ENCODE measurements at places on chromosomes 3 and 15.

DNA sequence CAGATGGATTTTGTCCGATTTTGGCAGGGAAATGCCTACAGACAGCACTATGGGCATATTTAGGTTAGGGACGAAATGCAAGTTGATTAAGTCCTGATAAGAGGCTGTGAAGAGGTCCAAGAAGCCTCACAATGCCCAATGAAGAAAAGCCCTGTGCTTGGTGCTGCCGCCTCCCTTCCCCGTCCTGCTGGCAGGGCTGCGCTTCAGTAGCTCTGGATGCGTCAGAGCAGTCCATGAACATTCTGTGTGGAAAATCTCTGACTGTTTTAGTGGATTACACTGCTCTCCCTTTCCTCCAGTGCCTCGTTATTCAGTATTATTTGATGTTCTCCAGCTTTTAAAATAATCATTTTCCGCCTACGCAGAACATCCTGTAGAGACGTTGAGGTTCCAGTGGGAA lies 39.6 kb downstream of the MLH1 start:
- no peak for DNase-seq

DNA sequence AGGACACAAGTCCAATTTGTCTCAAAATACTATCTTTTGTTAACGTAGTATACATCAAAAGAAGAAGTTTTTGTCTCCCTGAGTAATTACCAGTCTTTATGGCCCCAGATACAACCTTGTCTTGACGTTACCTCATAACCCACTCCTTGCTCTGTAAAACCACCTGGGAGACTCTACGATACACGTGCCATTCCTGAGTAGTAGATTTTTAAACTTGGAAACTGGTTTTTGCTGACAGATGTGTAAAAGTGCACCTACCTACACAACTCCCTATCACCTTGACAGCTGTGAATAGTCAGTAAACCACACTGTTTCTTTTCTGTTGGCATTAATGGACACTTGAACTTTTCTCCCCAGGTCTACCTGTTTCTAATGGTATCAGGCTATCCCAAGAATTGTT lies 51.7 kb upstream of the RARB start:
- no peak for DNase-seq

DNA sequence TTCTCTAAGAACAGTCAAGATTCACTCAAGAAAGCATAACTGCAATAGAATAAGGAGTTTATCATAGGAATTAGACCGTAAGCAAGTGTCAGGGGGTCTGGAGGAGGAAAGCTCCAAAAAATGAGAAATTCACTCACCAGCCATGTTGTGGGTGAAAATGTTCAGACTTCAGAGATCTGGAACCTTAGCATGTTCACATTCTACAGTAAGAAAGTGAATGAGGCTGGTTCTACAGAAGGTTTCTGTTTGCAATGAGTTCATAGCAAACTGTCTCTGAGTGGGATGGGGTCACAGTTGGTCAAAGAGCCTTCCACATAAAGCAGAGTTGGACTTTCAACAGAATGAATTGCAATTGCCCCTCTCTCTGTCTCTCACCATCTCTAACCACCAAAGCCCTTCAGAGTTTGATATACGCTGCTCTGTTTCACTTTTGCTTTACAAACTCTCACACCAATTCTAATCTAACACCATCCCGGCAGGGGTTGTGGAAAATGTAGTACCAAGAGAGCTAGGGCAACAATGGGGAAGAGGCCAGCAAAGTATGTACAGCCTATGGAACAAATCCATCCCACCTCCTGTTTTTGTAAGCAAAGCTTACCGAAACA lies 581.8 kb upstream of the UBE2E2 start:
- DNase-seq, result no peak

DNA sequence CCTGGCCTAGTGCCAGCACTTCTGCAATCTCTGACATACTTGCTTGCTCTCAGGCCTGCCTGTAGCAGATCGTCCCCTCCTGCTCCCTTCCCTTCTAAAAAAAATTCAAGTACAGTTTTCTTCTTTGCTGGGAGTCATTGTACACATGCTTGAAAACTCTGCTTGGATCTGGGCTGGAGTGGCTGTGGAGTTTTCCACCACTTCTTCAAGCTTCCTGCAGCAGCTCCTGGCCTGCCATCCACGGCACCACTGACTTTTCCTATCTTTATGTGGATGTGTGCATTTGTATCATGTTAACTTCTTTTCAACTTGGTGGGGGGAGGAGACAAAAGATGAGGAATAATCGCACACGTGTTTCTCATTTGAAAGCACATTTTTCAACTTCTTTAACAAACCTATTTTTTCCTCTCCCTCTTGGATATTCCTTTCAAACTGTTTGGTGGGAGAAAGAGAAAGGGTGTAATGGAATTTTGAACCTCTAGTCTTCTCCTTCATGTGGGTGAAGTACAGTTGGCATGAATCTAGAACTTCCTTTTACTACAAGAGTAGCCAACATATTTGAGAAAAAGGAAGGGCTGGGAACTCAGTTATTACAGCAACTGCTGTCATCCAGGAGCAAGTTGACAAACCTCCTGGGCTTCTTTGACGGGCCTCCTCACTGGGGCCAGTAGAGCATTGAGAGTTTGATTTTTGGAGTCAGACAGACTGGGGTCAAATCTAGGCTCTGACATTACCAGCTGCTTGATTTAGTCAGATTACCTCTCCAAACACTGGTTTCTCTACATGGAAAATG lies 61.2 kb upstream of the LRTM1 start:
- DNase-seq, result no peak

DNA sequence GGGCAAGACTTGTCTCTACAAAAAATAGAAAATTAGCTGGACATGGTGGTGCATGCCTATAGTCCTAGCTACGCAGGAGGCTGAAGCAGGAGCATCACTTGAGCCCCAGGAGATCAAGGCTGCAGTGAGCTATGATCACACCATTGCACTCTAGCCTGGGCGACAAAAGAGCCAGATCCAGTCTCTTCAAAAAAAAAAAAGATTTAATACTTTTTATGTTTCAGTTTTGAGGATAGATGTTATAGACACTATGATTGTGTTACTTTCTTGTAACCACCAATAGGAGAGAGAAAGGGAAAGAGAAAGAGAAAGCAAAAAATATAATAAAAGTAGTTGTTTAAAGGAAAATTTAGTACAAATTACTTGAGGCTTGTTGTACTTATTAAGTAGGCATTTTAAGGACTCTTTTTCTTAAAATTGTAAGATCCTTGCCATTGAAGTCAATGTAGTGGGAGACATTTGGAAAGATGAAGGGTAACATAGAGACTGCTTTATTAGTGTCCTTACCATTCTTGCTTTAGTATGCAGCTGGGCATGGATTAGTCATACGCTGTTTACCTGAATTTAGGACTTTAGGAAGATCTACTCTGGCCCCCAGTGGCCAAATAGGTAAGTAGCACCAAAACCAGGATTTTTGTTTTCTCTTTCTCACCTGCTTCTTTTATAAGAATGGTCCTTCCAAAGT lies 35.1 kb upstream of the ZDHHC23 start:
- no peak for DNase-seq

DNA sequence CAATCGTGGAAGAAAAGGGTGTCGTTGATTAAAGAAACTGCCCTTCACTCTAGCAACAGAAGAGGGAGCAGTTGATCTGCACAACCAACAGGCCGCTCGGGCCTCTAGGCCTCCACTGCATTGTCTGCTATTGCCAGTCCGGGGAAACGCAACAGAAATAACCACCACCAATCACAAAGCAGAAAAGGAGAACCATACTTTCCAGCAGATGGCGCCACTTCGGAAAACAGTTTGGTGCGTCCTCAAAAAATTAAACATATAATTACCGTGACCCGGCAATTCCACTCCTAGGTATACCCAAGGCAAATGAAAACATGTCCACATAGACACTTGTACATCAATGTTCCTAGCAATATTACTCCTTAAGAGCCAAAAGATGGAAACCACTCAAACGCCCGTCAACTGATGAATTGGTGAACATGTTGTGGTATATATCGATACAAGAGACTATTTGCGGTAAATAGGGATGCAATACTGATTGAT lies 154.1 kb downstream of the TJP1 start:
- no peak for DNase-seq

- no peak for DNase-seq
These were observed 12.3 kb upstream of the SPATA12 start for GRCh38 chr3:57048052-57048671.

- no peak for DNase-seq
These were observed 17.4 kb upstream of the ASB14 start for GRCh38 chr3:57309769-57310360.

DNA sequence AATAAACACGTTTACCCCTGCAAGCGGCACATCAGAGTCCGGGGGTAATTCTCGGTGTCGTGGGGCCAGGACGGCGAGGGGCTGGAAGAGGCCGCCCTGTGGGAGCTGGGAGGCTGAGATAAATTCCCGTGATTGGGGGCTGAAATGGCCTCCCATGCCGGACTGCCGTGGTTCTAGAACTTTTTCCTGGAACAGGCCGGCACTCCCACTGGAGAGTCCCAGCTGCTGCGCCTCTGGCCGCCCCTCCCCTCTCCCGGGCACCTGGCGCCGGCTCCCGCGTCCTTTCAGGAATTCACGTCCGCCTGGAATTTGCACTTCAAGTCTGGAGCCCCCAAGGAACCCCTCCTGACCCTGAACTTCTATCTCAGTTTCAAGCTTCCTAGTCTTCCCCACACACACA lies 10.8 kb upstream of the LRRC2 start:
- no peak for DNase-seq

GRCh38 chr3:156676768-156677479 lies 2.5 kb downstream of the TIPARP start:
- DNase-seq, result peak; percentile 33

DNA sequence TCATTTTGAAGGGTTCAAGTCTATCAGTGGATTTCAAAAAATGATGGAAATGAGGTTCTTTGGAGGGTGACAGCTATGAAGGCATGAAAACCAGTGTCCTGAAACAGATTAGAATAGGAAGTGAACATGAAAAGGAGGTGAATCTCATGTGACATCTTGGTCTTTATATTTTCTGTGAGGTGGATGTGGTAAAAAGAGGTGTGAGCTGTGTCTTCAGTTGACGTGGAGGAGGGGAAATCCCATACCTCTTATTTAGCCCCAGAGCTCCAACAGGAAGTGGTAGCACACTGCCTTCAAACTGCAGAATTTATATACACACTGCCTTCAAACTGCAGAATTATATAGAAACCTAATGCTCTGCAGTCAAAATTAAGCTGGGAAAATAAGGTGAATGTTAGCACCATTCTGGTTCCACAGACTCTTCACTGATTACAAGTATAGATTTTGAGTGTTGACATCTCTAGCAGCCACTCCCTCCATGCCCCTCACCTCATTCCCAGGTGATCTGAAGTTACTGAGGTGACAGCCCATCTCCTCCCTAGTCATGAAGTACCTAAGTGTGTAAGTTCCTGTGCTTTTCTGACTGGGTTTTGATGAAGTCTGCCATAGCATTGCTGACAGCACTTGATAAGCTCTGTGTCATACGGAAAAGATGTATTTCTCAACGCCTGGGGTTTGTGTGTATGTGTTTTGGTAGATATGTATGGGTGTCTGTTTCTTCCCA lies 2.7 kb downstream of the RAB8B start:
- no peak for DNase-seq

- DNase-seq, result no peak
These were observed 162.3 kb downstream of the PGPEP1L start for GRCh38 chr15:98845138-98845884.

DNA sequence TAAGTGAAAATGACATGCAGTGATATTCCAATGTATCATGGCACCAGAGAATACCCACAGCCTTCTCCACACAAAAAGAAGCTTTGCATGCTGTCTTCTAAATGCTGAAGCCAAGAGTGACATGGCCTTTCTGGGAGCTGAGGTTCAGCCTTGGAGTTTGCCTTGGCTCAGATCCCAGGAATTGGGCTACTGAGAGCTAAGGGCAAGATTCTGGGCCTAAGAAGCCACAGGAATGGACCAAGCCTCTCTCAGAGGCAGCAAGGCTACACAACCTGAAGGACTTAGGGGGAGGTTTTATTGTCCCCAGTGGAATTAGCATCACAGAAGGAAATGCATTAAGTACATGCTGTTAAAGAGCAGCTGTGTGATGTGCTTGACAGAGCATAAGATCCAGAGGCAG lies 1078.5 kb downstream of the TUSC7 start:
- no peak for DNase-seq

GRCh38 chr3:2856138-2857133 lies 253.7 kb downstream of the IL5RA start:
- no peak for DNase-seq

GRCh38 chr3:31530039-31530959 lies 2.4 kb upstream of the STT3B start:
- no peak for DNase-seq

GRCh38 chr3:193971261-193971751 lies 164.6 kb upstream of the HES1 start:
- DNase-seq, result no peak

DNA sequence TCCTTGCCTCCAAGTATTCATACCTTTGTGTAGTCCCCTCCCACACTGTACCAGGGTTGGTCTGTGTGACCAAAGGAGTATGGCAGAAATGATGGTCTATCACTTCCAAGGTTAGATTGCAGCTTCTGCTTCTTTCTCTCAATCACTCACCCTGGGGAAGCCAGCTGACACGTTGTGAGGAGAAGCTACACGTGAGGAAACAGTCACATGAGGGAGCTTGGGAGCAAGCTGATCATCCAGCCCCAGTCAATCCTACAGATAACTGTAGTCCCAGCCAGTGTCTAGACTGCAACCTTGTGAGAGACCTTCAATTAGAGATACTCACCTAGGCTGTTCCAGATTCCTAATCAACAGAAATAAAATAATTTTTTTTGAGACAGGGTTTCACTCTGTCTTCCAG lies 6.2 kb upstream of the ZNF774 start:
- DNase-seq, result no peak

DNA sequence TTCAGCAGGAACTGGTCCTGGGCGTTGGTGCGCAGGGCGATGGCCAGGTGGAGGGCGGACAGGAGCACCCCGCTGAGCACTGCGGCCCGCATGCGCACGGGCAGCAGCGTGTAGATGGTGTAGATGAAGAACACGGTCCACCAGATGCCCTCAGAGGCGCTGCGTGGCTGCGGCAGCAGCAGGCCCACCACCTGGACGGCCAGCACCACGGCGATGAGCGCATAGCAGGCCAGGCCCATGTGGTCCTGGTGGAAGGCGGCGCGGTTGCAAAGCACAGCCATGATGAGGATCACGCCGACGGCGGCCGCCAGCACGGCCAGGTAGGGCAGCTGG lies 1.5 kb downstream of the ADCY5 start:
- no peak for DNase-seq

- DNase-seq, result no peak
These were observed 74.6 kb downstream of the ITGB5 start for GRCh38 chr3:124812291-124813265.

GRCh38 chr3:118785415-118785814 lies 249.2 kb downstream of the IGSF11 start:
- DNase-seq, result no peak

DNA sequence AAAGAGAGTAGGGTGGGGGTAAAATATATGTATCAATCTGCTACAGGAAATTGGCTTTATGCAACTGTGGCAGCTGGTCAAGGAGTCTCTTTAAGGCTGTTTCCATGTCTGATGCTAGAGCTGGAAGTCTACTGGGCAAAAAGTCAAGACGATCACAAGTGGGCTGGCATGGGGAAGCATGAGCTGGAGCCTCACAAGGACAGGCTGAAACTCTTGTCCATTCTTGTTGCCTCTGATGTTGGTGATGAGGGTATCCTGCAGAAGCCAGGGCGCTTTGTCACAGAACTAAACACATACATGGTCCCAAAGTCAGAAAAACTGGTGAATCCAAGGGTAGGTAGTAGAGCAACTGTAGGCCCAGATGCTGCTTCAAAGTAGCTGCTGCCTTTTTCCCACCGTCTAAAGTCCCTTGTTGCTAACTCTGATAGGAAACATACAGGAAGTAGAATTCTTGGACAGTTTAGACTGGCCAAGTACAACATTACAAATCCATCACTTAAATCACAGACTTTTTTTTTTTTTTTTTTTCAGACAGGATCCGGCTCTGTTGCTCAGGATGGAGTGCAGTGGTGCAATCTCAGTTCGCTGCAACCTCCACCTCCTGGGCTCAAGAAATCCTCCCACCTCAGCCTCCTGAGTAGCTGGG lies 54.2 kb downstream of the RPL39L start:
- no peak for DNase-seq
